AG04450 (cell line): ENCODE measurements at places on chromosomes 5 and 9.
A peak's percentile ranks its signal among the peaks of the same experiment; 100 is the strongest.

- no peak for DNase-seq
Measured at GRCh38 chr5:177511181-177511580, 1.6 kb upstream of the DOK3 start.

DNA sequence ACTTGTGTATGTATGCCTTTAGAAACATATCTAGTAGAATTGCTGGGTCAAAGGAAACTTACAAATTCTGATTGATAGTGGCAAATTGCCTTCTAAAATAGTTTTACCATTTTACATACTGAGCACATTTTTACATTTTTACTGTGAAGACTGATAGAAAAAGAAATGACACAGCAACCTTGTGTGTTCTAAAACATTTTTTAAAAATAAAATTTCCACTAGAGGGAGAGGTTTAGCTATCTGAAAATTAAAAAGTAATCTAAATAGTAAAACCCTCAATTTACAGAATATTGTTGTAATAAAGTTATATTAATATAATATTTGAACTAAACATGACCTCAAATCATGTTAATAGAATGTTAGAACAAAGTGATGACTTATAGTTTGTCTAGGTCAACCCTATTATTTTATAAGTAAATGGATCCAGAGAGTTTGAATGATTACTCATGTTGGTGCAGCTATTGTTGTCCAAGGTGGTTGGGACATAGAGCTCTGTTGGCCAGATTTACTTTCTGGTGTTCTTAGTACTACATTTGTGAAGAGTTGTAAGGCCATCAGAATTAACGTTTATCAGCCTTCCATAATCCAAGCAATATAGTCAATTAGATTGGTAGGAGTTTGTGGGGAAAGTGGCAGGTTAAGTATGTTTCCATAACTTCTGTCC lies 17.2 kb downstream of the CENPP start:
- no peak for DNase-seq

GRCh38 chr9:20526500-20527319 lies 95.6 kb downstream of the MLLT3 start:
- DNase-seq: peak; percentile 4

GRCh38 chr5:88886252-88886651 lies 3.3 kb upstream of the MEF2C start:
- DNase-seq: no peak

- DNase-seq: no peak
Measured at GRCh38 chr9:107345327-107345726, 62.2 kb downstream of the RAD23B start.

- no peak for DNase-seq
Measured at GRCh38 chr5:53039855-53040254, 50.7 kb downstream of the ITGA2 start.

GRCh38 chr5:169408731-169409130 lies 107.8 kb upstream of the SLIT3 start:
- DNase-seq: no peak

DNA sequence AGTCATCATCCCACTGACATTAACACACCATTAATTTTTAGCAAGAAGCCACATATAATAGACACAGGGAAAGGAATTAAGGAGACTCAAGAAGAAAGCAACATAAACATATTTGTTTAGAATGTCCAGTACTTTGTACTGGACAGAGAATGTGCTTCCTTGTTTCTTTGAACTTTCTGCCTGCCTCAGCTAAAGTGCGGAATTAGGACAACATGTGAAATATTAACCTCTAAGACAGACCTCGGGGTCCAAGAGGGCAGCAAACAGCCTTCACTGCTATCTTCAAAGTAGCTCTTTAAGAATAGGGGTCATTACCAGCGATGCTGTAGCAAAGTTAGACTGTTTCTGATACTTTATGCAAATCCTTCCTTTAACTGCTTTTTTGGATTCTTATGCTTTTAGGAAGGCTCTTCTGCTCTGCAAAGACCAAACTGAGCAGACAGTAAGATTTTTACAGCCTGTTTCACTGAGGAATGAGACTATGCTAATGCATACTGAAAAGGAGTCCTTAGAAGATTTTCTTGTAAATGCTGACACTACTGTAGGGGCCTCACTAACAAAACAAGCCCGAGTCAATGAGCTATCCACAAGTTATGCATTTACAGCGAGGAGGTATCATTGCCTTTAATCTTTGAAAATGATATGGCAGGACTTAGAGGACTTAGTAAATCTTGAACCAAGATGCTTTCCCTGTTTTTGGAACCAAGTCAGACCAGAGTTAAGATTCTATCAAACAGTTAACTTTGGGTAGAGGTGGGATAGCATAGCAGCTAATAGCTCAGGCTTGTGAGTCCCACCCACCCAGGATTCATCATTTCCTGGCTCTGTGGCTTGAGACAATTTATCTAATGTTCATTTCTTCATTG lies 23.8 kb downstream of the DAB2 start:
- DNase-seq: no peak

GRCh38 chr5:171598641-171599152 lies 179.2 kb downstream of the FGF18 start:
- no peak for DNase-seq

GRCh38 chr9:35258660-35259474 lies 97.1 kb downstream of the UNC13B start:
- peak; percentile 34 for DNase-seq

DNA sequence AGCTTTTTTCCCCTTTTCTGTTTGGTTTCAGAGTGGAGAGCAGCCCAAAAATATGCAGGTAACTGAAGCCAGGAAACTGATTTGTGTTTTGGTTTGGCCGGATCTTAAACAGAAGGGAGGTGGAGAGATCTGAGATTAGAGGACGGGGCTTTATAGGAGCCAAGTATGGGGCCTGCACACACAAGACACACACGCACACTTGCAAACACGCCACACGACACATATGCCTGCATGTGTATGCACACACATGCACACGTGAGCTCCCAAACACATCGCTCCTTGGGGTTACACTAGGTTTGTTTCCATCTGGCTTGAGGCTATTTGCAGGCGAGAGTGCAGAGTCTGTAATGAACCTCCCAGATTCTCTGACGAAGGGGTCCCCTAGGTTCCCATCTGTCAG lies 18.3 kb downstream of the BTNL9 start:
- no peak for DNase-seq

- no peak for DNase-seq
Measured at GRCh38 chr9:108698231-108698630, 157.6 kb downstream of the ACTL7B start.

- DNase-seq: peak; percentile 45
Measured at GRCh38 chr9:125460883-125461635, 199.4 kb downstream of the GAPVD1 start.

- no peak for DNase-seq
Measured at GRCh38 chr5:133404724-133405123, 207.6 kb downstream of the FSTL4 start.

DNA sequence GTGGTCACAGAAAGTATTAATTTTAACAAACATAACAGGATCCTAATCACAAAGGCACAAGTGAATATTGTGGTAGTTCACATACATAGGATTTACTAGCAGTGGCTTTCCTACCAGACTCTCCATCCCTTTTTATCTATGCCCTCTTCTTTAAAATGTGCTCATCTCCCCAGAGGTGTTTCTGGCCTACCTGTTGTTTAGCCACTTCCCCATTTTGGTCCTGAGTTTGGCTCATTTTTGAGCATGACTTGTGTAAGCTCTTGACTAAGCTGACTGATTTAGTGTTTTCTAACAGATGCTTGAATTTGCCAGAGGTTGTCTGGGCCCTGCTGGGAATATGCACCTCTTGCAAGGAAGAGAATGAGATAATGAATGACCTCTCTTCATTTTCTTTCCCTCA lies 517.7 kb upstream of the CLINT1 start:
- DNase-seq: no peak

GRCh38 chr9:114156657-114157421 lies 1.5 kb downstream of the COL27A1 start:
- DNase-seq: peak; percentile 68

GRCh38 chr5:89545626-89546025 lies 662.6 kb upstream of the MEF2C start:
- DNase-seq: no peak

DNA sequence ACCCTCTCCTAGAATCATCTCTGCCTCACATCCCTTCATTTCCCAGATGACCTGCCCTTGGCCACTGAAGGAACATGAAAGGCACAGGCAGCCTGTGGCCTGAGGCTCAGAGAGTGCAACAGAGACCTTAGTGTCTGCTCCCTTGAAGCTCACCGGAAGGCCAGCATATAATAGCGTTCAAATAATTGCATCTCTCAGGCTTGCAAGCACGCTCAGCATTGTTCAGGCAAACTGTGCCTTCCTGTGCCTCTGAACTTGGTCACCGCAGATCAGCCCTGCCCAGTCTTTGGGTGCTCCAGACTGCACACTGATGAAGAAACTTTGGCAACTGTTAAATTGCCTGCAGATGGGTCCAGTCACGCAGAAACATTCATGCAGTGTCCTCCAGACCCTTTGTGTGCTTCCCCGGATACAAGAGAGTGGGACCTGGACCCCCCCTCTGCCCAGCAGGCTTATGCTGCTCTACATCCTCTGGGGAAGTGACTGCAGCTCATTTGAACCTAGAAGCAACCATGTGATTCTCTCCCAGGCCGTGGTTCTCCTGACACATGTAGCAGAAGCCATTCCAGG lies 216.0 kb upstream of the ANKRD55 start:
- DNase-seq: no peak

GRCh38 chr9:135689011-135689410 lies 10.3 kb downstream of the SOHLH1 start:
- DNase-seq: no peak

- no peak for DNase-seq
Measured at GRCh38 chr5:172504701-172505402, 50.5 kb upstream of the SH3PXD2B start.
